ENCODE measurements at places on chromosomes 3 and 15. TPM values are rescaled to one million over a fixed set of nuclear protein-coding genes. Genes with fewer than 3 reads are reported as not detected.

The ITIH4 gene
- 5.5 TPM for total RNA-seq

The SEMA3G gene
- total RNA-seq: not detected

The PAQR5 gene
- total RNA-seq: not detected

The TMA7 gene
- 312 TPM for total RNA-seq

GRCh38 chr15:58110999-58111717 is 27.0 kb upstream of the AQP9 start:
- H3K4me3 ChIP-seq: no peak overlapping the region
- H3K36me3 ChIP-seq: no peaks in the 10 kb centered on the region
- H3K4me1 ChIP-seq: no peaks in the 10 kb centered on the region
- H3K27ac ChIP-seq: no peak overlapping the region
- no peak for DNase-seq
- H3K27me3 ChIP-seq: peaks cover 17% of the 10 kb centered on the region

DNA sequence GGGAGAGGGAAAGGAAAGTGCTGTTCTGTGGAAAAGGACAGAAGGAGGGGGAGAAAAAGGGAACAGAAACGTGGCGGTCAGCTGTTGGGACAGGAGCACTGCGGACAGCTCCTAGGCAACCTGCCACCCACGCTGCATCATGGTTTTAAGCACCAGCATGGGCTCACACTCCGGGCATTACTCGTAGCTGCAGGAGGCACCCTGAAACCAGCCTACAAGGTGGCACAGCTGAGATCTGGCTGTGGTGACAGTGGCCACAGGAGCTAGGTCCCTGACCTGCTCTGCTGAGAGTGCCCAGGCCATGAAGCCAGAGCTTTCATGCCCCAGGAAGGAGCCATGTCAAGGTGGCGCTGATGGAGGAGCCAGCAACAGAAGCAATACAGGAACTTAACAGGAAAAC is 161.4 kb upstream of the ST8SIA2 start:
- peaks cover 27% of the 10 kb centered on the region for H3K27me3 ChIP-seq
- H3K36me3 ChIP-seq: peaks cover 1% of the 10 kb centered on the region
- H3K4me1 ChIP-seq: no peaks in the 10 kb centered on the region
- H3K4me3 ChIP-seq: no peak overlapping the region

DNA sequence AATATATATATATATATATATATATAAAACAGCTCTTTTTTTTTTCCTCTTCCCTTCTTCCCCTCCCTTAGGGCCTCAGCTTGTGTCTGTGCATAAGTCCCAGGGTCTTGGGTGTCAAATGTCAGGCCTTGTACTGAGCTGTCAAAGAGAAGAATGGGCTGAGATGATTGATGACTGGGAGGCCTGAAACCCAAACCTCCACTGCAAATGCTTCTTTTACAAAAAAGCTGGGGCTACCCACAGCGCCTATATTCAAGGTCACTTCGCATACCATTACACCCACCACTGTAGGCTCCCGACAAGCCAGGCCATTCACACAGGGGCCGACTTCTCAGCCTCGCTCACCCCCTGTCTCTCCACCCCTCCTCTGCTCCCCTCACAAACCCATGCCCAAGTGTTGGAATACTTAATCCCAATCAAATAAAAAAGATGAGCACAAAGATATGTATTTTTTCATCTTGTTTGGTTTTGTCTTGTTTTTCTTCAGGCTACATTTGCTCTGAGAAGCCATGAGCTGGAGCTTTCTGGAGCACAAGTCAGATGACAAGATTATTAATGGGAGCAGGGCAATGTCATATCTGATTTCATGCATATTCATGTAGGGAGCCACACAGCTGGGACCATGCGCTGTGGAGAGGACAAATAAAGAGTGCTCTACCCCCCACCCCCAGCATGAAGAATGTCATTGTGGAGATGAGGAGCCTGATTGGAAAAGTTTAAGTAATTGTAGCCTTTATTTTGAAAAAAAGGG is 614.4 kb upstream of the NR2F2 start:
- no peak for DNase-seq
- no peaks in the 10 kb centered on the region for H3K27me3 ChIP-seq
- H3K27ac ChIP-seq: no peak overlapping the region
- H3K36me3 ChIP-seq: no peaks in the 10 kb centered on the region
- H3K4me1 ChIP-seq: no peaks in the 10 kb centered on the region
- H3K4me3 ChIP-seq: no peak overlapping the region

DNA sequence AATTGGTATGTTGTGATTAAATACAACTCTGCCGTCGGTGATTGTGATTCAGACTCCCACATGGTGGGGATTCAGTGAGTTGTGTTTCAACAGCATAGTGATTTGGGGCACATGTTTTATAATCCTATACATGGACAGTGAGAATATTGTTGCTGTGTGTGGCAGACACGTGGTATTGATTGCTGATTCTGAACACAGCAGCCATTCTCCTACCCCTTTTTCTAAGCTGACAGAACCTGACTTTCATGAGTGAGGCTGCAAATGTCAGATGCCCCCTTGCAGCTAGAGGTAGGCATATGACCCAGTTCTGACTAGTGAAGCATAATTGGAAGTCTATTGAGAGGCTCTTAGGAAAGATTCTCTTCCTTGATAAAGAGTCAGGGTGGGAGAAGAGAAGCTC is 155.0 kb upstream of the STRIT1 start:
- no peaks in the 10 kb centered on the region for H3K4me1 ChIP-seq
- no peak overlapping the region for H3K27ac ChIP-seq

DNA sequence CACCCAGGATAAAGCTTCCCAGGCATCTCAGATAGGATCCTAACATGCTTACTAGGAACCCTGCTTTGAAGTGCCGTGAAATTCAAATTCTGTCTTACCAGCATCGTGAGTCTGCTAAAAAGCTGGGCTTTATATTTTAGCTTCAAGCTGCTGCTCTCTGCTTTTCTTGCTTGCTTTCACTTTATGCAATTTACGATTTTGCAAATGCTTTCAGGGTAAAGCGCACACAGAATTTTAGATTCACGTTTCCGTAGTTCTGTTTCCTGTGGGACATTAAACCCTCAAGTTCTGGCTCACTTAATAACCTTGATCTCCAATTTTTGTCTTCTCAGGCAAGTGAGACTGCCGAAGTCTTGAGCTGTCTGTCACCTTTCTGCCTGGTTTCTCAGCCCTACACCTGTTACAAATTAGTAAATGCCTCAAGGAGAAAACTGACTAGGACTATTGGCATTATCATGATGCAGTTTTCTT is 170.5 kb upstream of the TGFBR2 start:
- H3K27me3 ChIP-seq: no peaks in the 10 kb centered on the region
- peak overlapping the region; percentile 59 for H3K4me3 ChIP-seq
- peak overlapping the region; percentile 66 for H3K27ac ChIP-seq

DNA sequence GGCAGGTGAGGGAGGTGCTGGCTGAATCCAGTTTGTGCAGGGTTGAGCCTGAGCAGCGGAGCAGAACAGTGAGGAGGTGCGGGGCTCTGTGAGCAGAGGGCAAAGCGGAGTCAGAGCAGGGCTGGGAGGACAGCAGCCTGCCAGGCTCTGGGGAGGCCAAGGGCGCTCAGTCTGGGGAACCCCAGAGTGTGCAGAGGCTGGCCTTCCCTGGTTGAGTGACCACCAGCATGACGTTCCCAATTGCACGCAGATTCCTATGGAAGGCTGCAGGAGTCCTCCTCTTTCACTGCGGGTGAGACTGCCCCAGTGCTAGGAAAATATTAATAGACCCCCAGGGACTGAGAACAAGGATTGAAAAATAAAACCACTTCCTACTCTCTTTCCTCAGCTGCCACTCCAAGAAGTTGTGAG is 13.2 kb downstream of the MRAS start:
- DNase-seq: no peak
- H3K4me3 ChIP-seq: no peak overlapping the region
- H3K4me1 ChIP-seq: no peaks in the 10 kb centered on the region
- no peak overlapping the region for H3K27ac ChIP-seq
- H3K27me3 ChIP-seq: no peaks in the 10 kb centered on the region

- H3K27me3 ChIP-seq: peaks cover 36% of the 10 kb centered on the region
- no peak for DNase-seq
- peak overlapping the region; percentile 31 for H3K4me3 ChIP-seq
These were observed 993 bp downstream of the STXBP5L start for GRCh38 chr3:120908795-120909601.

- H3K36me3 ChIP-seq: peaks cover 8% of the 10 kb centered on the region
- peak; percentile 42 for DNase-seq
- peak overlapping the region; percentile 84 for H3K27ac ChIP-seq
- H3K4me3 ChIP-seq: peak overlapping the region; percentile 8
- peaks cover 60% of the 10 kb centered on the region for H3K4me1 ChIP-seq
These were observed 31.6 kb downstream of the LRIG1 start for GRCh38 chr3:66469220-66469640.

Data from activated CD8-positive, alpha-beta T cell treated with anti-CD3 and anti-CD28 coated beads for 36 hours (primary cell).